Activated CD4-positive, alpha-beta T cell treated with anti-CD3 and anti-CD28 coated beads, Interleukin-2, amount 50 U/mL, for 16 hours (primary cell): ENCODE measurements at places on chromosomes 12 and 14.

DNA sequence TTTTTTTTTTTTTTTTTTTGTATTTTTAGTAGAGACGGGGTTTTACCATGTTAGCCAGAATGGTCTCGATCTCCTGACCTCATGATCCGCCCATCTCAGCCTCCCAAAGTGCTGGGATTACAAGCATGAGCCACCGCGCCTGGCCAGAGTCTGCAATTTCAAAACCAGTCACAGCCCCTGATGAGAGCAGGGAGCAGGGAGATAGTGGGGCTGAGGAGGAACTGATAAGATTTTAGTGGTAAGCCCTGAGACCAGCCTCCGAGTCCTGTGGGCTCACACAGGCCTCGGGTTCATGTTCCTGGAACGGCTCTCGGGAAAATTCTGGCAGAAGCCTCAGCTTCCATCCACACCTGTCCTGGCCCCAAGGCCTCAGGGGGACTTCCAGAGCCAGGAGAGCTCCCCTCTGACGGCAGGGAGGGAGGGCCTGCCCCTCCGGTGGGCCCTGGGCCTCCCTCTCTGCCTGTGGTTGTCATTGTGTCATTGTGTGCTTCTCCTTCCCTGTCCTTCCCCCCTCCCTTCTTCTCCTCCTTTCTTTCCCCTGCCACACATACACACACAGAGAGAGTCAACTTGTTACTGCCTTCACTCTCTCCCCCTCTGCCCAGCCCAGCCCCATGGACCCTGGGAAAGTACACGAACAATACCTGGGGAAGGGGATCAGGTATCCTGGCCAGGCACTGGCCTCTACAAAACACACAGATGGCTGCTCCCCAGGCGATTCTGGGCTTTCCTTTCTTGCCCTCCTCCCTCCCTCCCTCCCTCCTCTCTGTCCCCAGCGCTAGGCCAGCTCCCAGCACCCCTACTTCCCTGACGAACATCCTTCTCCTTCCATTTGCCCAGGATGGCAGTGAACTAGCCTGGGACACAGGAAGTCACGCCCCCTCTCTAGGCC lies 294.1 kb downstream of the DPF3 start:
- no peak for DNase-seq

- peak; percentile 53 for DNase-seq
Observed at GRCh38 chr12:71415336-71416231, 24.0 kb upstream of the LGR5 start.

DNA sequence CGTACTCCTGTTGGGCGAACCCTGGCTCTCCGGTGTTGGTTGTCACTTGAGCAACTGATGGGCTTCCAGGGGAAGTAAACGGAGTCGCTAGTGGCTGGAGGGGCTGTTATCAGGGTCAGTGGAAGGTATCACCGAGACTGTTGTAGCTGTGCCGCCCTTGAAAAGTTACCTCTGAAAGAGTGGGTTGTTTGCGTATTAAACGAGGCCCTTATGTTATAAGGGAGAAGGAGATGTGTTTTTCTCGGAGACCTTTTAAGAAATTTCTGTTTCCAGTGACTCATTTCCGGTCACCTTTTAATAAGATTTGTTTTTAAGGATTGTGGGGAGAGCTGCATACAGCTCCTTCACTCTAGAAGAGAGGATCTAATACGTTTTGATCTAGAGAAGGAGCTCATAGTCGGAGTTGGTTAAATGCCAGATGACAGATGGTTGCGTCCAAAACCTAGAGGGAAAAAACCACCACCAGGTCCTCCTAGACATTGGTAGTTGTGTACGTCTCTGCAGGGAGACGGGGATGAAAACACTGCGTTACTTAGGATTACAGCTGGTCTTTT lies 750 bp upstream of the DBX2 start:
- DNase-seq: no peak

- no peak for DNase-seq
Observed at GRCh38 chr12:40225984-40226602, 1.3 kb downstream of the LRRK2 start.
